Coronary artery (tissue), 2 donors: ENCODE measurements at places on chromosomes 7 and 10.

DNA sequence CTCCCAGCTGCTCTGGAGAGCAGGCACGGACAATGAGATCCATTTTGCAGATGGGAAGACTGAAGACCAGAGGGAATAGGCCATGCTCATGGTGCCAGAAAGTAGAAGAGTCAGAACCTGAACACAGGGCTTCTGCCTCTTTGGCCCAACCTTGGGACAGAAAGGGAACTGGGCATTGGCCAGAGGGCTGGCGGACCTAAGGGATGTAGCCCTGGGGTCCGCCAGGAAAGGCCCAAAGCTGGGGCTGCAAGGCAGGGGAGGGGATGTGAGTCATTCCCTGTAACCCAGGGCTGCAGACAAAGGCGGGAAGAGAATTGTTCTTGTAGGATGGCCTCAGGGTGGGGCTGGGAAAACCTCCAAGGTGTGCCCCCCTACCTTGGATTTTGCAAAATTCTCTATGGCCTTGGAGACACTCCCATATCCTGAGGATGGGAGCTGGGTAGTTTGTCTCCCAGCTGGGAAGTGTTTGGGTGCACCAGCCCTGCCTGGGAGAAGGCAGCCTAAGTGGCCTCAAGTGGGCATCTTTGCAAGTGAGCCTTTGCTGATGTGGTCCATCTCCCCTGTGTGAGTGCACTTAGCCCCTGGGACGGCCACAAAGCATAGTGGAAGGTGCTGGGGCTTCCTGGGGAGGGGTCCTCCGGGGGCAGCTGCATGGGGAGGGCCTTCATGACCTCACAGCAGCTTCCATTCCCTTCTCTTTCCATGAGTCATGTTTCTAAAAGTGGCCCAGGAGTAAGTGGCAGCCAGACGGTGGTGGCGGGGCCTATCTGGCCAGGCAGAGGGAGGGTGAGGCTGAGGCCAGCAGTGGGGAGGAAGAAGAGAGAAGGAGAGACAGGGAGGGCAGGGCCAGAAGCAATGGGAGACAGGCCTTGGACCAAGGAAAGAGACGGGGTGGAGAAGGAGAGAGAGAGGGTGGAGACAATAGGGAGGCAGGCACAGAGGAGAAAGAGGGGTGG lies 9.2 kb downstream of the AQP1 start:
- peak; percentile 92 for DNase-seq

DNA sequence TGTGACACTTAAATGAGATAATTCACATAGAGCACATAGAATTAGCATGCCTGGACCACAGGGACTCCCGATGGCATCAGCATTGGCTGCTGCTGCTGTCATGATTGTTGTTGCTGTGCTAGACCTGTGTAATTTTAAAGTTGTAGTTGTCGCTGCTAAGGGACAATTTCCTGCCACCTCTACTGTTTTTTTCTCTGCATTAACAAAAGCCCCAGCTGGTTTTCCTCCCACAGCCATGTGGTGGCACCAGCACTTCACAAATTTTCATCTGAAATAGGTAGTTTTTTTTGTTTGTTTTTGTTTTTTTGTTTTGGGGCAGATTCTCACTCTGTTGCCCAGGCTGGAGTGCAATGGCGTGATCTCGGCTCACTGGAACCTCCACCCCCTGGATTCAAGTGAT lies 25.4 kb upstream of the PRXL2A start:
- DNase-seq, result no peak

GRCh38 chr10:124319926-124320391 lies 98.8 kb downstream of the OAT start:
- peak; percentile 80 for DNase-seq

DNA sequence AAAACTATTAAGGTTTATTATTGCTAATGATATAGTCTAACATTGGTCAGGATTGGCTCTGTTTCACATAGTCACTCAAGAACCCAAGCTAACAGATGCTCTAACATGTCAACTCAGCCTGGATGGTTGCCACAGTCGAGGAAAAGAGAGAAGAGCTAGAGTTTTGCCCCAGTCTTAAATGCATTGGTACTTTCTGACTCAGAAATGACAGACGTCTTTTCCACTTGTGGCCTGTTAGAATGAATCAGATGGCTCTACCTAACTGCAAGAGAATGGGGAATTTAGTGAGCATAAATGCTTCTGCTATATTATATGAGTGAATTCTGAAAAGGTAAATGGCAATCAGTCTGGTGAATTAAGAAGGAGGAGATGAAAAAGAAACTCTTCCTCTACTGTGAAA lies 13.9 kb downstream of the HECTD2 start:
- DNase-seq, result no peak

- no peak for DNase-seq
Observed at GRCh38 chr10:33199731-33200232, 134.7 kb downstream of the NRP1 start.

DNA sequence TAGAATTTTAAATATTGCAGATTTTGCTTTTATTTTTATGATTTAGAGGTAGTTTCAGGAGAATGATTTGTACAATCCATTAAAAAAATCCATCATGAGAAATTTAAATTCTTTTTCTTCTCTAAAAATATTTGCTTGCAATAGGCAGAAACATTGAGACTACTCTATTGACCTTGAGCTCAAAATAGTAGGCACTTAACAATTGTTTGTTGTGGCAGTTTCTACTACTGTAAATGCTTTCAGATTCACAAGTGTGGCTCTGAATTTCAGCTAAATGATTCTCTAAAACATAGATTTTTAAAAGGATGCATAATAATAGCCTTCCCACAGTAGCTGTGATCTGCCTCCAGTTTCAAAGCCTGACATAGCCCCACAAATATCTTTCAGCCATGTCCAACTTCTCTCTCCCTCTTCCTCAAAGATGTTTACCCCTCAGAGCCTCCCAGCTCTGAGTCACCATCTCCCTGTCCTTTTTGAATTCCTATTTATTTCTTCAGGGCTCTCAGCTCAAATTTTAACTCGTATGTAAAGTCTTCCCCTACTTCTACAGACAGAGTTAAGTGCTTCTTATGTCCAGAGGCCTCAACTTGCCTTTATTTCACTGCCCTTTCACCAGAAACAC lies 160.5 kb downstream of the AOAH start:
- DNase-seq, result no peak

GRCh38 chr7:3289996-3290395 lies 11.1 kb upstream of the SDK1 start:
- DNase-seq, result no peak

DNA sequence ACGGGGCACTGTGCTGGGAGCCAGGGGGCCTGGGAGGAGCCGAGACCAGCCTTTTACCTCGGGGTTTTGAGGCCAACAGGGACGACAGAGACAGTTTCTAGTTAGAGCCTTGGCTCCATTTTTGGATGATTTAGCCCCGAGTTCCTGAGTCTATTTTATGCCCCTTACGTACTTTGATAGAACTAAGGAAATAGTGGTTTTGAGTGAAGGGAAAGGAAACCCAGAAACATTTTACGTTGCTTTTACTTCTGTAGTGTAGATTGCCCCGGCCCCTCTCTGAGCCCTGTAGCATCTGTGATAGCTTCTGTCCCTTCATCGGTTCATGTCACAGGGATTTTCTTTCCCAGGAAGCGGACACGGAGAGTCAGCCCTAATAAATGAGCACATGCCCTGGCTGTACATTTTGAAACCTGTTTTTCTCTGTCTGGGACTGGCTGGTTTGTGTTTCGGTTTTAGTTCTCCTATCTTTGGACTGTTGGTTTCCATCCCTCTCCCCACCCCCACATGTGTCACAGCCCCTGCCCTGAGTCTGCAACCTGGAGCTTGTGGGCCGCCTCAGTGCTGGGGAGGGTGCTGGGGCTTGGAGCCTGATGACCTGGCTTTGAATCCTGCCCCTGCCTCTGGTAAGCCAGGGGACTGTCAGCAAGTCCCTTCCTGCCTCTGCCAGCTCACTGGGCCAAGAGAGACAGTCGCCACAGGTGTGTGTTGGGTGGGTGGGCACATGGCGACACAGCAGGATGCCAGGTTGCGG lies 6.9 kb upstream of the ORAI2 start:
- DNase-seq, result no peak

GRCh38 chr10:24926557-24926956 lies 25.8 kb downstream of the PRTFDC1 start:
- no peak for DNase-seq

DNA sequence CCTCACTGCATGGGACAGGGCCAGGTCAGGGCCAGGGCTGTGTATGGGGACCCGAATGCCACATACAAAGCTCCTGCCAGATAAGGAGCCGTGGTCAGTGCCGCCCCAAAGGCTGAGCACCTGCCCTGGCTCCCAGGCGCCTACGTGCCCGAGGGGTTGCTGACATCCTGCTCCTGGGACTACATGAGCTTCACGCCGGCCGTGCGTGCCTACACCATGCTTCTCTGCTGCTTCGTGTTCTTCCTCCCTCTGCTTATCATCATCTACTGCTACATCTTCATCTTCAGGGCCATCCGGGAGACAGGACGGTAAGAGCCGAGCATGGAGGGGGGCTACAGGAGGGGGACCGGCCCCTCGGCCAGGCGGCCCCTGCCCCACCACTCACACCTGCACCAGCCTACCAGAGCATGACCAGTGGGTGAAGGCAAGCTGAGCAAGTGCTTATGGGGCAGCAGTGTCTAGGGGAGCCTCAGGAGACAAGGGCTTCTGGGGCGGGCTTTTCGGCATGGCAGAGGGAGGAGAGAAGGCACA lies 4.9 kb downstream of the OPN4 start:
- peak; percentile 68 for DNase-seq

GRCh38 chr7:87148332-87148955 lies 3.8 kb upstream of the DMTF1 start:
- DNase-seq, result no peak

- no peak for DNase-seq
Observed at GRCh38 chr7:26861050-26861449, 3.3 kb downstream of the SKAP2 start.

DNA sequence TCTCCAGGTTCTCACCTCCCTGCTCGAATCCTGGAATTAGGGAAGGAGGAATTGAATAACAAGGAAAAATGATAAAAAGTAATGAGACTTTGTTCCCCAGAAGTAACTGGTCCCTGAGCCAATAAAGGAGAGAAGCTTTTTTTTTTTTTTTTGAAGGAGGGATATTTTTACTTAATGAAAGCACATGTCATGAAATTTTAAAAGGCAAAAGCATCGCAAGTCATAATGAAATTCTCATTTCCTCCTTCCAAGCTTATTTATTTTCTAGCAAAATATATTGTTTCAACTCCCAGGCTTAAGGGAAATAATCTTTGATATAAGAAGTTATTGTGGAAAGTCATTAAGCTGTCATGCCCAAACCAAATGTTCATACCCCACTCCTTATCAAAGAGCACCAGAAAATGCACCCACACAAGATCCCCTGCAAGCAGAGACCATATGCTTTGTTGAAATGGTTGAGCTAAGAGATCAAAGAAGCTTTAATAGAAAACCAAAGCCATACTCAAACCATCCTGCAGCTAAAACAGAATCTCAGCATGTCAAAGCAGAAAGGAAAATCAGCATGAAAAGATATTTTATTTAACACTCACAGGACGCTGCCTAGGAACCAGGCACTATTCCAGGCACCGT lies 16.7 kb upstream of the ABCC2 start:
- no peak for DNase-seq

GRCh38 chr10:94137747-94138146 lies 144.0 kb downstream of the PLCE1 start:
- DNase-seq, result no peak

- DNase-seq, result no peak
Observed at GRCh38 chr7:125605241-125605640, 675.6 kb upstream of the POT1 start.

DNA sequence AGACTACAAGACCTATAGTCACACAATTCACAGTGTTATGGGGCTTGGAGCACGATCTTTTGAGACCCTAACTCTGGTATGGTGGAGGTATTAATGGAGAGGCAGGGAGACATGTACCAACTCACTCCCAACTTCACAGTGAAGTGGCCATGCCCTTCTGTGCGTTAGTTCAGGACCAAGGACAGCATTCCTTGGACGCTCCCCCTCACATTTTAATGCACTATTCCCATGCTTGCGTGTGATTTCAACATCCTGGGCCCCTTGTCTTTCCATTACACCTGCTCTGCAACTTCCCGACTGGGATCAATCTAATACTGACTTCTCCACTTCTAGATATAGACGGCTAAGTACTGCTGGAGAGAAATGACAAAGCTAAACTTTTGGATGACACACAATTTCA lies 72.7 kb downstream of the PLCE1 start:
- no peak for DNase-seq

GRCh38 chr10:94293354-94293753 lies 69.4 kb downstream of the NOC3L start:
- no peak for DNase-seq

- no peak for DNase-seq
Observed at GRCh38 chr7:65438598-65438997, 64.9 kb downstream of the ZNF92 start.
